ENCODE measurements at places on chromosomes 2 and 18. TPM values are rescaled to one million over a fixed set of nuclear protein-coding genes. Genes with fewer than 3 reads are reported as not detected.

Gene YIPF4
- polyA plus RNA-seq: 16.1 TPM

DNA sequence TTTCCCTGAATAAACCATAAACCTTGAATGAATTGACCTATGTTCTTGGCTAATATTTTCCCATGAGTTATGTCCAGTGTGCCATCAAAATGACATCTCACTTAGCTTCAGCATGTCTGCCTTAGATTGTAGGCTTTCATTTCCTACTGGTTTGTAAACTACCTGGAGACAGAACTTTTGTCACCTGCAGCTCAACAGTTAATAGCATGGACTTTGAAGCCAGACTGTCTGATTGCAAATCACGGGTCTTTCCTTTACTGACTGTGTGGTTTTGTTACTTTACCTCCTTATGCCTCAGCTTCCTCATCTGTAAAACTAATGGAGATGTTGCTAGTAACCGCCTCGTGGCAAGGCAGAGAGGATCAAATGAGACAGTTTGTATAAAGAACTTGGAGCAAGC lies 187.1 kb downstream of the SUCLG1 start:
- DNase-seq: no peak

GRCh38 chr18:23440131-23440530 lies 13.0 kb upstream of the RIOK3 start:
- DNase-seq: no peak

Gene ANKRD29
- not detected for polyA plus RNA-seq

DNA sequence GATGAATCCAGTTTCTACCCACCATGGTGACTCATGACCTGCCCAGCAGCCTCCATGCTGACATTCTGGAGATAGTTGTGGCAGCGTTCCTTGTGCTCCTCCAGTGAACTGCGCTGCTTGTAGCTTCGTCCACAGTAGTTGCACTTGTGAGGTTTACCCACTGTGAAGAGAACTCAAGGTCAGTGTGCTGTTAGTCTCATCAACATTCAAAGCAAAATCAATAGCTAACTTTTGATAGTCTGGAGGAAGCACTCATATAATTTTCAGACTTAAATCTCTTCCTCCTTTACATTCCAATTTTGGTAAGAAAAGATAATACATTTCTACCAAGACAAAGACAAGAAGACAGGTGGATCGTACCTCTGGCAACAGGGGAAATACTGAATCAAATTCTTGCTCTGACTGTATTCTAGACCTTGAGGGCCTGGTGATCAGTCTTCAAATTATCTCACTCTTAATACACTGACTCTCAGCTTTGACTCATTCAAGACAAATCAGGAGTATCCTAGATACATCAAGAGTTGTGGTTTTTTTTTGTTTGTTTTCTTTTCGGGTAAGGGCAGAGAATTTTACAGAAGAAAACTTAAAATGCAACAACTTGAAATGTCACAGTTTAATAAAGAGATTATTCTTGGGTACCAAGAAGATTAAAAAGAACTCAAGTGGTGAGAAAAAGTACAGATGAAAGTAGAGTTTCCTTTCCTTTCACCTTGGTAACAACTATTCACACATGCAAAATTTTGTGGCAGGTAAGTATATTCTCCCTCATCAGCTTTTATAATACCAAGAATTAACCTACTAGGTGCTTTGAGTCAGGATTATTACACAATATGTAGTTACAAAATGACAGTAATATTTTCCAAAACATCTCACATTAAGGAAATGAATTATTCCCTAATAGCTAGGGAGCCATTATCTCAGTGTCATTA lies 129.2 kb downstream of the IKZF2 start:
- DNase-seq: no peak

Gene GMCL1
- polyA plus RNA-seq: 45.3 TPM

Gene PLCL1
- polyA plus RNA-seq: 3.0 TPM

Gene CERS6
- polyA plus RNA-seq: 9.5 TPM

Gene LHCGR
- polyA plus RNA-seq: not detected

GRCh38 chr2:196171946-196172345 lies 568 bp upstream of the STK17B start:
- no peak for DNase-seq

DNA sequence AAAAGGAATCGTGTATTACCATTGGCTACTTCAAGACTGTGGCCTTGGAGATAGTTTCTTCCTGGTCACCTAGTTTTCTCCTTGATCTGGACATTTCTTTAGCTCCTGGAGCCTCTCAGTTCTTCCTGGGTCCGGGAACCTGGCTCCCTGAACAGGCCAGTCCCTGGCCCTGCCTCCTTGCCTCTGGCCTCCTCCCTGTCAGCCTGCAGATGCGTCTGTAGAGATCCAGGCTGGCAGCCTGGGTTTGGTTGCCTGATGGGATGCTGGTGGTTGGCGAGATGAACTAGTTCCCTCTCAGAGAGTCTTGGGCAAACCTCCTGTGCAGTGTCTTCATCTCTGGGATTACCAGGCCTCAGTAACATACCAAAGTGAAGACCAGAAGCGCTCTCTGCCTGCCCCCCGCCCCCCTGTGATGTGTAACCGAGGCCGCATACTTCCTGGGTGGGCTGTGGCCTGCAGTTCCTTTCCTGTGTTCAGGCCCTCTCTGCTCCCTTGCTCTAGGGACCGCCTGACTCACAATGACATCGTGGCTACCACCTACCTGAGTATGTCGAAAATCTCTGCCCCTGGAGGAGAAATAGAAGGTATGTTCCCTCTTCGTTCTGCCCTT lies 85.4 kb downstream of the DYSF start:
- DNase-seq: no peak

- DNase-seq: no peak
Measured at GRCh38 chr2:156332284-156332533, 312 bp downstream of the NR4A2 start.

GRCh38 chr2:71530641-71531332 lies 77.4 kb downstream of the DYSF start:
- DNase-seq: peak; percentile 25

GRCh38 chr18:3293196-3293951 lies 31.4 kb downstream of the MYL12B start:
- DNase-seq: no peak

DNA sequence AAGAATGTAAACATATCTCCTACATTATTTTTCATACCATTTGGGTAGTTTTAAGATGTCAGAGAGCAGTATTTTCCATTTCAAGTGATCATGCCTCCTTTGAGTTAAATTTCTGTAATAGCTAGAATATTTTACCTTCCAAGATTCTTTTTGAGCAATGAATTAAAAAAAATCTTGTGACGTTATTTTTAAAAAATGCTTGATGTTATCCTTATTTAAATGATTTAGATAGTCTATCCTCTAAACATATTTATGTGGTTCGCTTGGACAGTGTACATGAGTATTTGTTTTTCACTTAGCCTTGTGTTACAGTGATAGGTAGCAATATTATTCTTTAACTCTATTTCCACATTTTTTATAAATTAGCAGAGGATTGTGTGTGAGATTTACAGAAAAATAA lies 639.2 kb upstream of the CDH2 start:
- DNase-seq: no peak

Gene AQP4
- not detected for polyA plus RNA-seq

DNA sequence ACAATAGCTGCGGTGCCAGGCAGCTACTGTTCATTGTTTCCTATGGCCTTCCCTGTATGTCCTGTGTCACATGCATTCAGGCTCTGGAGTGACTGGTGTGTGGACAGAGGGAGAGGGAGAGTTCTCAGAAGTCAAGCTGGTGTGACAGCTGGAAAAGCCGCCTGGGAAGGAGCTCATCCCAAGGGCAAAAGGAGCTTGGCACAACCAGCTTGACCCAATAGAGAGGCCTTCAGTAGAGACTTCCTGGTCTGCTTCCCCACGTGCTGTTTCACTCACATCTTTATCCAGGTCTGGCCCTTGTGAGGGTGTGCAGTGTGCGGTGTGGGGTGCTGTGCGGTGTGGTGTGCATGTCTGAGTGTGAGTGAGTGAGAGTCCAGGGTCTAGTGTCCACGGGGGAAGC lies 11.1 kb upstream of the NT5DC4 start:
- no peak for DNase-seq

Gene CYB5A
- polyA plus RNA-seq: 96.8 TPM

- DNase-seq: no peak
Measured at GRCh38 chr2:176763130-176763529, 449.5 kb upstream of the HNRNPA3 start.

Gene GPC1
- 0.31 TPM for polyA plus RNA-seq

Gene ZSWIM2
- not detected for polyA plus RNA-seq

DNA sequence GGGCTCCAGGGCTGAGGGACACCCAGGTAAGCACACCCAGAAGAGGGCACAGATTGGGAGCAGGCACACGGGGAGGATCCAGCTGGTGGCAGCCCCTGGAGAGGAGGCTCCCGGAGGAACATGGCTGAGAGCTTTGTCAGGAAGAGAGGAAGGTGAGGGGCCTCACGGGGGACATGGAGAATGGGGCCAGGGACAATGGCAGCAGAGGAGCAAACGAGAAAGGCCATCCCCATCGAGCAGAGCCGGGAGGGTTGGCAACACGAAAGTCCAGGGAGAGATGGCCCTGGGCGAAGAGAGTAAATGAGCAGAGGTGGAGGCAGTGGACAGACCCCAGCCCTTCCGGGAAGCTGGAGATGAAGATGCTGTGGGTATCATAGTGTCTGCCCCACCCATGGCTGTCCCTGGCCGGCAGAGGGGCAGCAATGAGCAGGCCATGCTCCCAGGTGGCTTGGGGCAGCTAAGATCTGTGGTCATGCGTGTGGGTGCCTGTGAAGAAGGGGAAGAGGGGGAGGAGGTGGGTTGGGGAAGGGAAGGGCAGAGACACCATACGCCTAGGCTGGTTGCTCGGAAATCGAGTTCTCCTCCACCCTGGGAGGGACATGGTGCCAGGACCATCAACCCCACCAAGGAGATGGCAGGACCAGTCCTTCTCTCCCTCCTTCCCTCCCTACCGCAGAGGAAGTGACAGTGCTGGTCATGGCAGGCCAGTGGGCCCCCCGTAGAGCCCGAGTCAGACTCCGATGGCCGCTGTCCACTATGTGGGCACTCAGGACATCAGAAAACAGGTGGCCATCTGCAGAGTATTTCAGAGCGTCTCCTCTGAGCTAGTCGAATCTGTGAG lies 191.7 kb downstream of the NDUFA10 start:
- no peak for DNase-seq

DNA sequence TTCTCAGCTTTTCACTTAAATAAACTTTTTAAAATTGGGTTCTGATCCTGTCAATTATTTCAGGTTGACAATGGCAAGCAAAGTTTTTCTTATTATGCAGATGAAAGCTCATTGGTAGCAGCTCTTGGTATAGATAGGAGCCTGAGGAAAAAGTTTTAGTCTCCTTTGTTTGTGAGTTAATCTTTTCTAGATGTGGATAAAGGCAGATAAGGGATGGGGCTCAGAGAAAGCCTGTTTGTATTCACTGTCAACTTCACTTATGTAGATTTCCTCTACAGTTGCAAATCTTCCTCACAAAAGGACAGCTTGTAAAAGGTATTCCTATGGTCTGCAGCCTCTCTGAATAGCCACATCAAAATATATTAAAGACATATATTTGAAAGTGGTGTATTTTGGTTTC lies 224.5 kb upstream of the SPOPL start:
- DNase-seq: no peak

Gene DYNAP
- not detected for polyA plus RNA-seq

GRCh38 chr2:70344195-70344594 lies 42.3 kb upstream of the FAM136A start:
- no peak for DNase-seq

DNA sequence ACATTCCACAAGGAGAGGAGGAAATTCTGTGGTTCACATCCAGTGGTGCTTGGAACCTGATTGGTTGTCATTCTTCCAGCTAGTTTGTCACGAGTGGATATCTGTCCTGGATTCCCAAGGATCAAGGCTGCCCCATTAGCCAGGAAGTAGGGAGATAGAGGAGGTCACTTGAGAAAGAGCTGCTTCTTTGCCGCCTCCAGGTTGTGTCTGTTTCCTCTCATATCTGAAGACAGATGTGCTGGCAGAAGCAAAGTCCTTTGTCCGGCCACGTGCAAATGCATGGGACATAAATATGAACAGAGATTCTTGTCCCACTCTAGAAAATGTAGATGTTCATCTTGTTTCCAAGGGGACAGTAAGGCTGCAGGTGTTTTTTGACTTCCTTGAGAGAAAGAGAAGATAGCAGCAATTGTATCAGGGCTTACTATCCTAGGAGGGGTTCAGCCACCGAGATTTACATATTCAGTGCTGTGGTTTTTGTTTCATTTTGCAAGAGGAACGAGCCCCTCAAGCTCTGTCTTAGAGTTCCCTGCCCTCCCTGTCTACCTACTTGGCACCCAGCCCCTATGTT lies 174.4 kb downstream of the RPIA start:
- no peak for DNase-seq

DNA sequence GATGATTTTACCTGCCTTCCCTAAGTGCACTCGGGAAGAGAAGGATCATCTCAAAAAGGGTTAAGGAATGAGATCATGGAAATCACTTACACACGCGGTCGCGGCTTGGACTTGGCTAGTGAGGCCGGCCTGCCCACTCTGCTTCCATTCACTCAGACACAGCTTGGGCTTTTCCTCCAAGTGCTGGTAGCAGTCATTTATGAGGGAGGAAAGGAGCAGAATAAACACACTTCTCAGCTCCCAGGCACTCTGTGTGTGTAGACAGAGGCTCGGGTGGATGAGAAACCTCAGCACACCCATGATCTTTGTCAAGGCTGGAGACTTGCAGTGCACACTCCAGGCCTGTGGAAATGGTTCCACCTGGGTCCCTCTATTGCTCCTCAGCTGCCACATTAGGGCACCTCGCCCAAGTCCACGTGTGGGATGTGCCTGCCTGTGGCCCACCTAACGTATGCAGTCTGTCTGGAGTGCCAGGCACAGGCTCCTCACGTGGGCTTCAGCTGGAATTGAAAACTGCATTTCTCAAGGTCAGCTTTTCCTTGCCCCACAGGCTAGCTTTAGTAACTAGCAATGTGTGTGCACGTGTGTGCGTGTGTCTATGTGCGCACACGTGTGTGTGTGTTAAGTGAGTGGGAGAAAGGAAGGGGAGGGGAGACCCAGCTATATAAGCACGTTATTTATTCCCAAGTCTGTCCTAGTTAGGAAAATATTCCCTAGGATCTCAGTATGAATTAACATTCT lies 288.4 kb downstream of the SOX11 start:
- no peak for DNase-seq

Gene ALPG
- not detected for polyA plus RNA-seq

Gene ST6GAL2
- not detected for polyA plus RNA-seq

Gene YWHAQ
- 348 TPM for polyA plus RNA-seq

Gene NDC80
- 1.9 TPM for polyA plus RNA-seq

DNA sequence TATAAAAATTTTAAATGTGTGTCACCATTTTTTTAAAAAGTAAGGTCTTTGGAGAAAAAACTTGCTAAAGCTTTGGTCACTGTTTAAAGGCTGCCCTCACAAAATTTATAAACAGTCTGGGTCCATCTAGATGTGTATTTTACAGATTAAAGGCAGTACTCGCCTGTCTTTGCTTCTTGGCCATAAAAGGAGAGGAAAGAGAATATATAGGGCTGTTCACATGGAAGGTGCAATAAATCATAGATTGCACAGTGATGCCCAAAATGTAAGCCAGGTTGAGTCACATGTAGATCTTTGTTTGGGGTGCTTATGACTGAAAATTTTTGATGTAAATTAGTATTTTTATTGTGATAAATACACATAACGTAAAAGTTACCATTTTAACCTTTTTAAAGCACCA lies 55.6 kb downstream of the MTCL1 start:
- DNase-seq: no peak

All from naive thymus-derived CD8-positive, alpha-beta T cell (primary cell).